ENCODE measurements at places on chromosomes 4 and X.

- no peak for DNase-seq
These were observed 924.3 kb upstream of the SLIT2 start for GRCh38 chr4:19327364-19327763.

DNA sequence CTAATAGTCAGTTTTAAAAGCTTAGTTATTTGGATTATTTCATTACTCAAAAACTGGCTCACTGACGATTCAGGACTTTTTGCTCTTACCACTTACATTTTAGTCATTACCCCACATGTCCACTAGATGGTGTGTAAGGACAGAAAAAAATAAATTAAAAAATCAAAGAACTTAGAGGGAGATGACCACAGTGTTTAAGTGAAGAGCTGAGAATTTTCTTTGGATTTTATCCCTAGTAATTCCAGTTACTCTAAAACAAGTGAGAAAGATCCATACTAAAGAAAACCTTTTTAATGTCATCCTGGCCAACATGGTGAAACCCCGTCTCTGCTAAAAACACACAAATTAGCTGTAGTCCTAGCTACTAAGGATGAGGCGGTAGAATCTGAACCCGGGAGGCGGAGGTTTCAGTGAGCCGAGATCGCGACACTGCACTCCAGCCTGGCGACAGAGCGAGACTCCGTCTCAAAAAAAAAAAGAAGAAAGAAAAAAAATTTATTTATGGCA lies 26.4 kb upstream of the TMPRSS11B start:
- peak; percentile 27 for DNase-seq

- DNase-seq: no peak
These were observed 652.1 kb downstream of the ANKRD50 start for GRCh38 chr4:124060261-124060918.

DNA sequence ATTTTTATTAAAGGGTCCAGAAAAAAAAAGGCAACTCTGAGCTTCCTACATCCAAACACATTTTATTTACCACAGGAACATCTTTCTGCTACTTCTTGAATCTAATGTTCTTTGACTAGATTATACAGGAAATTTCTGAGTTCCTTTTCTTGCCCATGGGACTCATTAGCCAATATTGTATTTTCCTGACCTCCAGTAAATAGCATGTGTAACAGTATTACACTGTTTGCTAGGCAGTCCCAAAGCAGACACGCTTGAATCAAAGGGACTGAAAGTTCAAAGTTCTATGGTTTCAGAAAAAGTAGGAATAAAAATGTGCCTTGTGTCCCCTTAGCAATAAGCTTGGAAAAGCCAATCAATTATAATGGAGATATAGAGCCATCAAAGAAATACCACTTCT lies 57.4 kb downstream of the MOSPD2 start:
- DNase-seq: no peak

DNA sequence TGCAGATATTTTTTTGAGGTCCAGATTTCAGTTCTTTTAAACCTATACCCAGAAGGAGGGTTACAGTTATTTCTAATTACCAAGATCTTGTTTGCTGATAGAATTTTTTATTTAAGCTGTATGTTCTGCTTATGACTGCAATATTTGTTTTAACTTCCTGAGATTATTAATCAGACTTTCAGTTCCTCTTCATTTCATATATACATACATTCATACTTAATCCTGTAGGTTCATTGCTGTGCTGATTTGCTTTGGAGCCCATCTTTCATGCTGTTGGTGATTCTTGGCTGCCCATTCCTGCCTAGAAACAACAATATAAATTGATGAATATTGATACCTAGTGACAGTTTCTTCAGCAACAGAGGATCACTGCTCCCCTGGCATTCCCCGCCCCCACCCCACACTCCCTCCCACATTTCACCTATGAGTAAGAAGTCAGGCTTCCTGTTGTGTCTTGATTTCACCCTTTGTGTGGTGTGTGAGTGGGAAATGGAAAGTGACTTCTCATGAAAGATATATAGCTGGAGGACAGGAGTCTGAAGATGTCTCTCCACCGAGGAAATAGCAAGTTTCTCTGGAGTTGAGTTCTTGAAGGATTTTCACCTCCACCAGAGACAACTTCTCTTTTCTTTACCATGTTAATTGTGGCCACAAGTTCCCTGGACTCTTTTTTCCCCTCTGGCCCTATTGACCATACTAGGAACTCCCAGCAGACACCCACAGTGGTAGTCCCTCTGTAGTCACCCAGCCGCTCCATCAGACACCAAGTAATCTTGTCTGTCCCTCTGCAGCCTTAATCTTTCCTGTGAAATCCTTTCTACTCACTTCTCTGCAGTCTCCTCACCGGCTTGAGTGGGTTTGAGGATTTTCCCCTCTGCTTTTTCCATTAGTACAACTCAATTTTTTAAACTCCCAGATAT lies 118.4 kb downstream of the ASB9 start:
- DNase-seq: peak; percentile 52

DNA sequence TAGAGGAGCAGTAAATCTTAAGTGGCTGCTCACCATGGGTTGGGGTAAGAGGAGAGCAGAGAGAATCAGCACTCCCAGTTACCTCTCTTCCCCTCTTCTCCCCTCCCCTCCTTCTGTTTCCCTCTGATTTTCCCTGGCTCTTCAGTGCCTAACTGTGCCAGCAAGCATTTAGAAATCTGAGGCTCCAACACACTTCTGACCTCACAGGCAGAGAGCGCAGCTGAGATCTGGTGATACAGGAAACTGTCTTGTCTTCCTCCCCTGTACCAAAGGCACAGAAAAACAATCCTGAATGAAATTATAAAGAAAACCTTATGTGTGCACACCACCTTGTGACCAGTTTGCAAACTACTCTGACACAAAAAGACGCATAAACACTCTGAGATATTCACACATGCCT lies 82.4 kb upstream of the SMIM10 start:
- no peak for DNase-seq

DNA sequence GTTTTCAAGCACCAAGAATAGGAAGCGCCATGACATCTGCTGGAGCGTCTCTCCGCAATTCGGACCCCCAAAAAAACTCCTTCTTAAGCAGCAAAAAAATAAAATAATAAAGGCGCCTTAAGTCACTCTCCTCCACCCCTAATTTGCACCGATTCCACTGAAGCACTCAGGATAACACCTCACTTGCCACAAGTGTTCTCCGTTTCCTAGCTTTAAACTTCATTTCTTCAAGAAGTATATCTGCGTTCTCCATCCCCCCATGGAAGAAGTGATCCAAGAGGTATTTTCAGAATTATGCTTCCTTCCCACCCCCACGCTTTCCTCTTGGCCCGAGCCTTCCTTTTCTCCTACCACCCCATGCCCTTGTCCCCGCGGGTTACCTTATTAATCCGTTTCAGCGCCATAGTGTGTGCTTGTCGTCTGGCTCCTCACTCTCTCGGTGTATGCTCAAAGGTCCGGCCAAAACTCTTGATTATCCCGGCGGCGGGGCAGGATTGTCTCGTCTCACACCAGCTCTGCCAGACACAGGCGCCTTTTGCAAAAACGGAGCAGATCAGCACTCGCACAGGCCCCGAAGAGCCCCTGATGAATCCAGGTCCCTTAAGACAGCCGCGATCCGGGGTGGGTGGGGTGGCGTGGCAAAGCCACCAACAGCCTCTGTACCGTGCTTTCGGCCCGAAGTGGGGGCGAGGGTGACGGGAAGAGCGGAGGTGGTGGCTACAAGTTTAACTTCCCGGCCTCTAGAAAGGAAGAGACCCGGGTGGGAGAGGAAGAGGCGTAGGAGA lies 1.1 kb downstream of the UBE2D3 start:
- peak; percentile 8 for DNase-seq

DNA sequence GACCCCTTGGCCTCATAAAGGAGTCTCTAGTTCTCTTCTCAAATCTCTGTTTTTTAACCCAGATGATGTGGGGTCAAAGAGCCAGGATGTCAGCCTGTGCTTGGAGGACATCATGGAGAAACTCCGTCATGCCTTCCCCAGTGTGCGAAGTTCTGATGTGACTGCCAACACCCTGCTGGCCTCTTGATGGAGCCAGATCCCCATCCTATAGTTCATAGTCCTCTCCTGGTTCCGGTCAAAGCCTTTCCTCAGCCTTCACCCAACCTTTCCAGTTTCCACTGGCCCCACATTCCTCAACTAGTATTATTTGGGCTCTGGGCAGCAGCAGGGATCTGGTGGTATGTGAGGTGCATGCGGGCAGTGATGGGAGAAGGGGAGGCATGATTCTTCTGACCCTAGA lies 30.7 kb downstream of the TAF7L start:
- no peak for DNase-seq

GRCh38 chr4:6437826-6438238 lies 34.6 kb downstream of the PPP2R2C start:
- DNase-seq: no peak

DNA sequence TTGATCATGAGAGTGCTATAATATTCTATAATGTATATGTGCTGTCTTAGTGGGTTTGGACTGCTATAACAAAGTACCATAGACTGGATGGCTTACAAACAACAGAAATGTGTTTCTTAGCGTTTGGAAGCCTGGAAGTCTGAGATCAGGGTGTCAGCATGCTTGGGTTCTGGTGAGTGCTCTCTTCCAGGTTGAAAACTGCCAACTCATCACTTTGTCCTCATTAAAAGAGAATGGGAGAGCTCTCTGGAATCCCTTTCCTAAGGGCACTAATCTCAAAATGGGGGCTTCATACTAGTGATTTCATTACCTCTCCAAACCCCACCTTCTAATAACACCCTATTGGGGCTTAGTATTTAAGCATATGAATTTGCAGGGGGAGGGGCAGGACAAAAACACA lies 33.5 kb upstream of the KCNIP4 start:
- DNase-seq: no peak

GRCh38 chr4:64174247-64174882 lies 234.9 kb downstream of the TECRL start:
- DNase-seq: no peak

GRCh38 chrX:103151799-103152198 lies 58.9 kb upstream of the NXF3 start:
- no peak for DNase-seq

GRCh38 chr4:87103691-87104187 lies 116.7 kb downstream of the KLHL8 start:
- DNase-seq: no peak

GRCh38 chrX:130100180-130100579 lies 10.1 kb downstream of the ELF4 start:
- no peak for DNase-seq

- no peak for DNase-seq
These were observed 188.9 kb upstream of the BOD1L1 start for GRCh38 chr4:13816472-13816871.

- DNase-seq: no peak
These were observed 227.0 kb downstream of the DTHD1 start for GRCh38 chr4:36508394-36508793.

- DNase-seq: no peak
These were observed 390.6 kb downstream of the GPM6A start for GRCh38 chr4:175421506-175421905.

- no peak for DNase-seq
These were observed 30.4 kb downstream of the FAT1 start for GRCh38 chr4:186693159-186693815.

DNA sequence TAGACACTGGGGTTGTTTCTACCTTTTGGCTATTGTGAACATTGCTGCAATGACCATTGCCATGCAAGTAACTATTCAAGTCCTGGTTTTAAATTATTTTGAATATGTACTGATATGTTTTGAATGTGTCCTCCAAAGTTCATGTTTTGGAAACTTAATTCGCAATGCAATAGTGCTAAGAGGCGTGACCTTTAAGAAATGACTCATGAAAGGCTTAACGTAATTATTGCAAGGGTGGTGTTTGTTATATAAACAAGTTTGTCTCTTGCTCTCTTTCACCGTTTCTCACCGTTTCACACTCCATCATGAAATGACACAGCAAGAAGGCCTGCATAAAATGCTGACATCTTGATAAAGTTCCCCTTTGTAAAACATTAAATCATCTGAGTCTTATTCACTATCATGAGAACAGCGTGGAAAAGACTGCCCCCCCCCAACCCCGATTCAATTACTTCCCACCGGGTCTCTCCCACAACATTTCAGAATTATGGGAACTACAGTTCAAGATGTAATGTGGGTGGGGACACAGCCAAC lies 506.9 kb upstream of the FAM47C start:
- DNase-seq: no peak

- no peak for DNase-seq
These were observed 35.6 kb downstream of the FRMPD3 start for GRCh38 chrX:107485013-107485412.

GRCh38 chr4:158688813-158689212 lies 16.7 kb downstream of the ETFDH start:
- DNase-seq: no peak

DNA sequence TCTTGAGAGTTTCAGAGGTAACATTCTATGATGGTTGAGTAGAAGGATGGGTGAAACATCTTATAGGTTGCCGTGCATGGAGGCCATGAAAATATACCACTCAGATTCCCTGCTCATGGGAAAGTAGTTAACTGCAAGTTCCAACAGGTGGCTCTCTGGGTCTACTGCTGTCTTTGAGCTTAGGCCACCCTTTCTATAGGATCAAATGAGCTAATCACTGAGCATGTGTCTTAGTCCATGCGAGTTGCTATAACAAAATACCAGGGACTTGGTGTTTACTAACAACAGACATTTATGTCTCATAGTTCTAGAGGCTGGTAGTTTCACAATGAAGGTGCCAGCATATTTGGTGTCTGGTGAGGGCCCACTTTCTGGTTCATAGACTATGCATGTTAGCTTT lies 144.8 kb upstream of the UNC5C start:
- no peak for DNase-seq

- DNase-seq: no peak
These were observed 505.2 kb downstream of the ZNF674 start for GRCh38 chrX:46040001-46040400.

DNA sequence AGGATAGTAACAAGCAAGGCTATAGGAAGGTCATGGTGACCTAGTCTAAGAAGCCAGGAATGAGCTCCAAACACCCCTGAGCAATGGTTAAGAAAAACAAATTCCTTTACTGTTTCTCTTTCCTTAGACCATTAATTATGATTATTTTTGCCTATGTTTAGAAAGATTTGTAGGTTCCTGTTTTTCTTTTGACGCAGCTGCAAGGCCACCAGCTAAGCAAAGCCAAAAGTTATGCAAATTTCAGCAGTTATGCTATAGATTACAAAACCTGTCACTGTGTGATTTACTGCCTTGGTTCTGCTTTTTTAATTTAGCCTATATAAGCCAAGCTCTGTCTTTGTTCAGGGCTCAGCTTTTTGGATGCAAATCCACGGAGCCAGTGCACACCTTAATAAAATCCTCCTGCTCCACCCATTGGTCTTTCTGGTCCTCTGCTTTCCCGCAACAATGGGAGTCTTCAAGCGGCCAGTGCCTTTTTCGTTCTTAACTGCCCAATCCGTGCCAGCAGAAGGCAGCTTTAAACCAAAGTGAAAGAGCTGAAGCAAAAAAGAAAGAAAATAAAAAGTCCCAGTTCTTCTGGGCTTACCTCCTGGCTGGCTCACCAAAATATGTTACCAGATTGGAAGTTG lies 1.4 kb upstream of the CEP135 start:
- peak; percentile 72 for DNase-seq

GRCh38 chr4:119068529-119068962 lies 67.1 kb upstream of the MYOZ2 start:
- DNase-seq: no peak

GRCh38 chr4:92968556-92968955 lies 664.8 kb downstream of the GRID2 start:
- no peak for DNase-seq
